ENCODE measurements at places on chromosomes 11 and 22.

GRCh38 chr11:129331217-129331616 is 44.4 kb upstream of the BARX2 start:
- DNase-seq: no peak

GRCh38 chr11:93662175-93662570 is 691 bp downstream of the CEP295 start:
- DNase-seq: no peak

DNA sequence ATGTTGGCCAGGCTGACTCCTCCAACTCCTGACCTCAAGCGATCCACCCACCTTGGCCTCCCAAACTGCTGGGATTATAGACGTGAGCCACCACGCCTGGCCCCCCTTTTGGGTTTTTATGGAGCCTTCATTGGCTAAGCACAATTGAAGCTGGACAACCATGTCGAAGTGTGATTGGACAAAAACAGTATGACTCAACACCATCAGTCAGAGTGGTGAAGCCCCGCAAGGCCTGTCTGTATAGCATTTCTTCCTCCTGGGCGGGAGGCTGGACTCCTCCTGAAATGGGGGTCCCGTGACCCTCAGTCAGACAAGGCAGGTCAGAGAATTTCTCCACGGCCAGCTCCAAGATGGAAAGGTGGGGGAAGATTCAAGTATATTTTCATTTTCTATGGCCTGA is 3.1 kb upstream of the PARVB start:
- DNase-seq: no peak

DNA sequence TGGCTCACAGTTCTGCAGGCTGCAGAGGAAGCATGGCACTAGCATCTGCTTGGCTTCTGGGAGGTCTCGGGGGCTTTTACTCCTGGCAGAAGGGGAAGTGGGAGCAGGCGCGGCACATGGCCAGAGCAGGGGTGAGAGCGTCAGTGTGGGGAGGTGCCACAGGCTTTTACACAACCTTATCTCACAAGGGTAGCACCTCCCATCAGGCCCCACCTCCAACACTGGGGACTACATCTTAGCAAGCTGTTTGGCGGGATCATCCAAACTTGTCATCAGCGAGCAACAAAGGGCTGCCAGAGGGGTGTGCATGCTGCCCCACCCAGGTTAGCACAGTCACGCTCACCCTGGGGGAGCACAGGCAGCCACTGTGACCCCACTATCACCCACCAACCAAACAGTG is 18.9 kb upstream of the YPEL1 start:
- no peak for DNase-seq

DNA sequence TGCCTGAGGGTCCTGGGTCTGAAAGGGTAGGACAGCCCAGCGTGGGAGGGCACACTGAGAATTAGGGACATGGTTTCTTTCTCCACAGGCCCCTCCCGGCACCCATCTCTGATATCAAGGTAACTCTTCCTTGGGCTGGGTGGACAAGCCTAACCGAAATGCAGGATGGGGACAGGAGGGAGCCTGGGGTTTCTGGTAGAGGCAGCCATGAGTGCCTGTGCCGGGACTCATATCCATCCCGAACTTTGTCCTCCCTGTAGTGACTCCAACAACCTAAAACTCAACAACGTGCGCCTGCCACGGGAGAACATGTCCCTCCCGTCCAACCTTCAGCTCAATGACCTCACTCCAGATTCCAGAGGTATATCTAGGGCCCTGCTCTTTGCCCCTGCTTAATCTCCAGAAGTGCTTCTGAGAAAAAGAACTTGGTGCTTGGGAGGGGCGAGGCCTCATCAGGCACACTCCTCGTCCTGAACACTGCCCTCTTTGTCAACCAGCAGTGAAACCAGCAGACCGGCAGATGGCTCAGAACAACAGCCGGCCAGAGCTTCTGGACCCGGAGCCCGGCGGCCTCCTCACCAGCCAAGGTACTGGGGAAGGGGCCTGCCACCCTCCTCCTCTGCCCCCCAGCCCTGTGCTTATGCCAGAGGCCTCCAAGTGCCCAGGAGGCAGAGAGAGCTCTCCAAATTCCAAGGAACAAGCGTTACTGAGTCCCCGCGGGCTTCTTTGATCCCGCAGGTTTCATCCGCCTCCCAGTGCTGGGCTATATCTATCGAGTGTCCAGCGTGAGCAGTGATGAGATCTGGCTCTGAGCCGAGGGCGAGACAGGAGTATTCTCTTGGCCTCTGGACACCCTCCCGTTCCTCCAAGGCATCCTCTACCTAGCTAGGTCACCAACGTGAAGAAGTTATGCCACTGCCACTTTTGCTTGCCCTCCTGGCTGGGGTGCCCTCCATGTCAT is 3.1 kb downstream of the TMEM25 start:
- DNase-seq: no peak

GRCh38 chr22:39664485-39665200 is 94.1 kb downstream of the CACNA1I start:
- DNase-seq: no peak

DNA sequence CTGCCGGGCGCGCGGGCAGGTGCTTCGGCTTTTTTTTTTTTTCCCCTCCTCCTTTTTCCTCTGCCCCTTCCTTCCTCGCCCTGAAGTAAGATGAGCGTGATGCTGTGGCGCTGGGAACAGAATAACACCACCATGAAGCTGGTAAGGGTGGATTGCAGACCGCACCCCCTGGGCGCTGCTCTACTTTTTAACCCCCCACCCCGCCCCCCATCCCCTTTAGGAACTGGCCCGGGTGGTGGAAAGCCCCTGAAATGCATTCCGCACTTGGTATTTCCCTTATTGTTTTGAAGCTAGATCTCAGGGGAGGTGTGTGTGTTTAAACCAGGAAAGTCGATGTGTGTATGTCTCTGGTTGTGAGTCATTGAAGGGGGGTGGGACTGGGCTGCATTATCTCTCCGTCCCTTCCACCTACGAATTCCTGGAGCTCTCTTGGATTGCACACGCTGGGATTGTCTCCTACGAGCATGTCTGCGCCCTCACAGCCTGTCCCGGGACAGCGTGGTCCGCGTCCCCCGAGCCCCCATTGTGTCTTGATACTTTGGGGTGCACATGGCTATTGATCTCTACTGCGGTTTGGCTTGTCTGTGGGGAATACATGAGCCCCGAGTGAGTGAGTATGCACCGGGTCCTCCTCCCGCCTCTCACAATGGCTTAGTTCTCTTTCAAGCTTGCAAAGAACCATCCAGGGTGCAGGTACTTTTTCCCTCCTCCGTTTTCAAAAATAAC is 64.9 kb downstream of the NAV2 start:
- DNase-seq: peak; percentile 31

GRCh38 chr11:92685049-92685448 is 284.4 kb upstream of the MTNR1B start:
- no peak for DNase-seq

DNA sequence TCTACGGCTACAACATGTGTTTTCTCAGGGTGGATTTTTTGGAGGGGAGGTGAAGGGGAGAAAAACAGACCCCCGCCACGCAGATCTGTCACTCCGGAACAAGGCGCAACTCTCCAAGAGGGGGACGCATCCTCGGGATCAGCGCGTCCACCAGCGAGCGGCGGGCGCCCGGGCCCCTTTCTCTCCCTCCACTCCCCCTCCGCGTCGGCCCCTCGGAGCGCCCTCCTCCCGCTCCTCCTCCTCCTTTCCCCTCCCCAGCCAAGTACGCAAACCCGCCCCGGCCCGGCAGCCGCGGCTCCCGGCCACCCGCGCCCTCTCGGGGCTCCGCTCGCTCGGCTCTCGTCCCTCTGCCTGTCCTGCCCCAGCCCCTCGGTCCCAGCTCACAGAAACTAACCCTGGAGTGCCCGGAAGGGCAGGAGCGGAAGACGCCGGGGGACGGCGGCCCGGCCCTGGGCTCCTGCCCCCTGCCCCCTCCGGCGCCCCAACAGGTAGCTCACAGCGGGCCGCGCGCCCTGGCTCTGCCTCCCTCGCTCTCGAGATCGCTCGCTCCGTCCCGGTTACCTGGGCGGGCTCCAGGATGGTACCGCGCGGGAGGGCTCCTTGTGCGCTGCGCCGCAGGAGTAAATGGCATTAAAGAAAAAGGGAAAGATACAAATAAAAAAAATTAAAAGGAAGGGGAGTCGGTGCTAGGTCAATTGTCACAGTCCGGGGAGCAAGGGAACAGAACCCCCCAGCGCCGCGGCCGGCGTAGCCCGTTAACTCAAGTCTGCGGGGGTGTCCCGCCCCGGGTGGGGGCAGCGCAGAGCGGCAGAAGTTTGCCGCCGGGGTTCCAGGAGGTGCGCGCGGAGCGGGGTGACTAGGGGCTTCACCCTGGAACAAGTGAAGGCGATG is 131.4 kb upstream of the C11orf58 start:
- DNase-seq: no peak

GRCh38 chr22:49861642-49862495 is 8.2 kb downstream of the ZBED4 start:
- no peak for DNase-seq

GRCh38 chr11:75154646-75155569 is 4.0 kb downstream of the SLCO2B1 start:
- no peak for DNase-seq

- no peak for DNase-seq
These were observed 101.1 kb downstream of the ADAMTS15 start for GRCh38 chr11:130549393-130549999.

GRCh38 chr11:123211981-123212380 is 16.9 kb upstream of the CLMP start:
- DNase-seq: no peak

- DNase-seq: no peak
These were observed 8.0 kb downstream of the ARHGAP1 start for GRCh38 chr11:46692450-46692849.

DNA sequence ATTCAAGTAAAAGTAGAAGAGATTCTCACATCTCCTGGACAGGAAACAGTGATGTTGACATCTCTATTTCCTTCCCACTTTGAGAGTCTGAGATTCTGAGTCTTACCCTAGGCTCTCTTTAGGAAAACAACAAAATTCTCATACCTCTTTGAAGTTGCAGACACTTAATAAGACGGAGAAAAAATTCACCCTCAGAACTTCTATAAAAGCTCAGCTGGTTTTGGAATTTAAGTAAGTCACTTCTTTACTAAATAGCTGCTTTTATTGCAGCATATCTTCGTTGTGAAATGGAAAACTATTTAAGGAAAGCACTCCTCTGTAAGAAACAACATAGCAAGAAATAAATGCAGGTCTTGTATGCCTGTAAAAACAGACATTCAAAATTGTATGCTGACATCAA is 79.1 kb downstream of the MSANTD4 start:
- DNase-seq: no peak

DNA sequence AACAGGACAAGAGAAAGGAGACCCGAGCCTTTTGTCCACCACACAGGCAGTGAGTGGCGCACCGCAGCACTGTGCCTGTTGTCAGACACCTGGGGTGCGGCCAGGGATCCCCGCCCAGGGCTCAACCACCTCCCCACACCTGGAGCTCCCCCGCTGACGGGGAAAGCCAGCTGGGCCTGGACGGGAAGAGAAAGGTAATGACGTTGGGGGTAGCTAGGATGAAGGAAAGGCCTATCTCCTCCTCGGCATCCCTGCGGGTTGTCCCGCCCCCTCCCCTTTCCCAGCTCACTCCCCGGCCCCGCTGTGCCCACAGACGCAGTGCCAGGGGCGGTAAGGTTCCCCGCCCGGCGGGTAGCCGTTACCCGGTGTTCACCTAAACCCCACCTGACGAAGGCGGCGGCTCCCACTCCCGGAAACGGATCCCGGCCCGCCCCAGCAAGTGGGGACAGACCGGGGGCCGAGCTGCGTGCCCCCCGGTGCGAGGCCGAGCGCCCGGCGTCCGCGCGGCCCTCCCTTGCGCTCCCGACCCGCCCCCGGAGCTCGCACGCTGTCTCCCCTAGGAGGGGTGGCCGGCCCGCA is 495 bp downstream of the HYOU1 start:
- no peak for DNase-seq

DNA sequence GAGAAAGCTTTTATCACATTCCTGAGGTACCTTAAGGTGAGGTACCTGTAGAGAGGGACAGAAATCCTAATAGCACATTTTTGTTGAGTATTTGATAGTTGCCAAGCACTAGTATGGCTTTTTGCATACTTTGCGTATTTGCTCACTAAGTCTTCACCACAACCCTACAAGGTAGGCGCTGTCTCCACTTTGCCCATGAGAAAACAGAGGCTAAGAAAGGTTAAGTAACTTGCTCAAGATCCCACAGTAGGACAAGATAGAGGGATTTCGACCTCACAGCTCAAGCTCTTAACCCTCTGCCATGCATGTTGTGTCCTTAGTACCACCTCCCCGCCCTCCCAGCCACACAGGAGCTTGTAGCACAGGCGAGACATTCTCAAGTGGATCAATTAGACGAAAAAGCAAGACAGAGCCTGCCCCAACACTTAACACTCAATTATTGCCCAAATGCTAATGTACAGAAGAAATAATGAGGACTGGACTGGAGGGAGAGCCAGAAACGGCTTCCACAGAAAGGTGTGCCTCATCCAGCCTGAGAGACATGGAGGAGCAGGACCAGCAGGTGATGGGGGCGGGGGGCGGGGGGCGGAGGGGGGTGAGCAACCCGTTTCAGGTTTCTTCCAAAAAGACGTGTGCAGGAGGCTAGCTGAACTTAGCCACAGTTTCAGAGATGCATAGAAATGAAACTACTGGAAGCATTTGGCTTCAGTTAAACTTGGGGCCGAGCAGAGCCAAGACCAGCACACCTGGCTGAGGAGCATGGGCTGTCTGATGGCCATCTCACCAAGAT is 26.7 kb upstream of the CD44 start:
- no peak for DNase-seq

GRCh38 chr11:48052183-48053044 is 72.1 kb downstream of the PTPRJ start:
- peak; percentile 30 for DNase-seq

- no peak for DNase-seq
These were observed 105.8 kb upstream of the BID start for GRCh38 chr22:17880020-17880419.

DNA sequence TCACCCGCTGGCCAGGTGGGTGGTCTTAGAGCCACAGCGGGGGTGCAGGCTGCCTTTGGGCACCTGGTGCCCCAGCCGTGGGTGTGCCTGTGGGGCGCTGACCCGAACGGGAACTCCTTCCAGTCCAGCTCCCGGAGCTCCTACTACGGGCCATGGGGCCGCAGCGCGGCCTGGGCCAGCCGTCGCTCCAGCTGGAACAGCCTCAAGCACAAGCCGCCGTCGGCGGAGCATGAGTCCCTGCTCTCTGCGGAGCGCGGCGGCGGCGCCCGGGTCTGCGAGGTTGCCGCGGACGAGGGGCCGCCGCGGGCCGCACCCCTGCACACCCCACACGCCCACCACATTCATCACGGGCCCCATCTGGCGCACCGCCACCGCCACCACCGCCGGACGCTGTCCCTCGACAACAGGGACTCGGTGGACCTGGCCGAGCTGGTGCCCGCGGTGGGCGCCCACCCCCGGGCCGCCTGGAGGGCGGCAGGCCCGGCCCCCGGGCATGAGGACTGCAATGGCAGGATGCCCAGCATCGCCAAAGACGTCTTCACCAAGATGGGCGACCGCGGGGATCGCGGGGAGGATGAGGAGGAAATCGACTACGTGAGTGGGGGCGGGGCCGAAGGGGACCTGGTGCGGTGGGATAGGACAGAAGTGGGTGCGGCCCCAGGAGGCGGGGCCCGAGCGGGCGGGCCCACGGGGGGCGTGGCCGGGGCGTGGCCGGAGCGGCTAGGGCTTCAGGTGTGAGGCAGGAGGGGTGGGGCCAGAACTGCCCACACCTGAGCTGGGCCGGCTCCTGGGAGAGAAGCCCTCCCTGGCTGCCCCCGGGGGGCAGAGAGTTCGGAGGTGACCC is 91.5 kb downstream of the CACNA1I start:
- DNase-seq: no peak
